Stimulated activated CD8-positive, alpha-beta memory T cell treated with anti-CD3 and anti-CD28 coated beads, Interleukin-15, amount 100 ng/mL, for 4 hours (primary cell): ENCODE measurements at places on chromosomes 16 and 17.

DNA sequence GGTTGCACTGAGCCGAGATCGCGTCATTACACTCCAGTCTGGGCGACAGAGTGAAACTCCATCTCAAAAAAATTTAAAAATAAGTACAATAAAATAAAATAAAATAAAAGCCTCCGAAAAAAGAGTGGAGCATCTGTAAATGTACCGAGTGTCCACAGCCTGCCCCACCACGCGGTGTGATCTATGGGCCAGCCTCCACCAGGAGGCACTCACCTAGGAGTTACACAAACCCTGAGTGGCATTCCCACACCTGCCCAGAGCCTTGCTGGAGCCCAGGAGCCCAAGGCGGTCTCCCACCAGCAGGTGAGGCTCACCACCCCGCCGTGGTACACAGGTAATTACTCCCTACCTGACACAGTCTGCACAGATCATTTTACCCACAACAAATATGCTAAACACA is 183.2 kb downstream of the ZNF423 start:
- no peak for DNase-seq

- no peak for DNase-seq
Observed at GRCh38 chr16:69116256-69116875, 10.9 kb downstream of the HAS3 start.

GRCh38 chr17:77601054-77601979 is 357.2 kb upstream of the TNRC6C start:
- DNase-seq = no peak

DNA sequence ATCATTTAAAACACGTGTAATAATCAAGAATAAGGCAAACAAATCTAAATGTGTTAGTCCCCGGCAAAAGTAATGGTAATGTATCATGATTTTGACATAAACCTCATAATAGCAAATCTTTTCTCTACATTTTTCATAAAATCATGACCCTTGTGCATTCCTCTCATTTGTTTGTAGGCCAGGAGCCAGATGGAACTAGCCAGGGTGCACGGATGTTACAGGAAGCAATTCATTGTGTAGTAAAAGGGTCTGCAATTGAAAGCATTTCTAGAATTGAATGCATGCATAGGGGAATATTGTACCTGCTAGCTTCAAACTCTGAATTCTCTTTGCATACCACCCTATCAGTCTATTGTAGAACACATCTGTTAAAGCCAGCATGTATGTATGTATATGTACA is 66.6 kb downstream of the CNTNAP4 start:
- no peak for DNase-seq
